GF-D8 (cell line): ENCODE measurements at places on chromosomes 5 and 9.
A peak's percentile ranks its signal among the peaks of the same experiment; 100 is the strongest.

DNA sequence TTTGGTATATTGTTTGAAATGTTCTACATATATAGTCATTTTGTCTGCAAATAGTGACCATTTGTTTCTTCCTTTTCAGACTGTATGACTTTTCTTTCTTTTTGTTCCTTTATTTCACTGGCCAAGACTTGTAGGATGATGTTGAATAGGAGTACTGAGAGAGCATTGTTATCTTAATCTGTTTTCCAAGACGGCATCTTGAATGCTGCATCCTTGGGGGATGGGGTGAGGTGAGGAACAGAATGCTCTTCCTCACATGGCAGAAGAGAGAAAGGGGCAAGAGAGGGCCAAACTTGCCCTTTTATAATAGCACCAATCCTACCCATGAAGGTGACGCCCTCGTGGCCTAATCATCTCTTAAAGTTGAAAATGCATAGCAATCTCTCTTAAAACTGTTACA lies 3.7 kb upstream of the ZNF510 start:
- DNase-seq = no peak

DNA sequence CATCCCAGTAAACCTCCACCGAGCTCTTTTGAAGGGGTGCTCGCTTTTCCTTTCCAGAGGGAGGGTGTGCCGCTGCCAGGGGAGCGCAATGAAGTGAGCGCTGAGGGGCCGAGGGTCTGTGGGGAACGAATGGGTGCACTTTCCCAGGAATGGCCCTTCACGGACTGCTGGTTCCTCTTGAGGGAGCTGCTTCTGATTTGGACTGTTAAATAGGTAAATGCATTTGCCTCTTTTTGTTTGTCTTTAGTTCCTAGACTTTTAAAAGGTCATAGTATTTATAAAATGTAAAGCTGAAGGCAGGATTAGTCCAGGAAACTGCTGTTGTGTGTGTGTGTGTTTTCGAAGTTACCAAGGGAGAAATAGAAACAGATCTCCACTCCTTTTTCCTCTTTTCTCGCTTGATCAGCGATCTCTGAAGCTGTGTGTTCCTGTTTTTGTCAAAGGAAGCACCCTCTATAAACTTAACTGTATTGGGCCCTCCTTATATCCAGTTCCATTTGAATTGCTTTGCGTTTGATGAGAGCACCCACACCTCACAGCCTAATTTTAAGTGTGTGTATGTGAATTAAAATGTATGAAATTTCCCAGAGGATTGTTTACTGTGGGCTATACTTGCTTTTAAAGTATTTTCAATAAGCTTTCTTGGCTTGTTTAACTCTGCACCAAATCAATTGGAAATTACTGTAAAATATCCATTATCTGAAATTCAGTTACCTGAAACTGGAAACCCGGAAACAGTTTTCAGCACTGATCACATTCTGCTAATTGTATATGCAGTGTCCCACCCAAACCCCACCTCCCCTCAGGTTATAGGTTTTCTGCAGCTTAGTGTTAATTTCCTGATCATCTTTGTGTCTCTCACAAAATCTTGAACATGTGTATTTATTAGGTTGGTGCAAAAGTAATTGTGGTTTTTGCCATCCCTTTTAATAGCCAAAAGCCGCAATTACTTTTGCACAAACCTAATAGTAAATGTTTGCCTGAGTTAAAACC lies 966 bp downstream of the SNX2 start:
- peak; percentile 17 for DNase-seq

GRCh38 chr9:121268851-121269641 lies 1.1 kb downstream of the GSN start:
- no peak for DNase-seq

- no peak for DNase-seq
These were observed 120.7 kb upstream of the PAPPA start for GRCh38 chr9:116032683-116033440.

DNA sequence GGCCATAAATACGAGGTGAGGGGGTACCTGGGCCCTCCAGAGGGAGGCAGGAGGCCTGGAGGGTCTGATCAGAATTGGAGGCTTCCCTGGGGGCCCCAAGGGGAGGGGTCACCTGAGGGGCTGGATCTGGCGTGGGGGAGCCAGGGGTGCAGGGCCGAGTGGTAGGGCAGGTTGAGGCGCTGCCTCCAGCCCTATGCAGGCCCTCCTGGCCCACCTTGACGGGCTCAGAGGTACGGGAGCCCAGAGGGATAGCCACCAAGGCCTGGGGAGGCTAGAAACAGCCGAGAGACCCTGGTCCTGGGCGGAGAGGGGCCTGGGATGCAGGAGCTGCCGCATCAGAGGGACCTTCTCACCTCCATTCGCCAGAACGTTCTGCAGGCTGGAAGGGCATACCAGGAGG lies 24.3 kb downstream of the LHX3 start:
- no peak for DNase-seq

DNA sequence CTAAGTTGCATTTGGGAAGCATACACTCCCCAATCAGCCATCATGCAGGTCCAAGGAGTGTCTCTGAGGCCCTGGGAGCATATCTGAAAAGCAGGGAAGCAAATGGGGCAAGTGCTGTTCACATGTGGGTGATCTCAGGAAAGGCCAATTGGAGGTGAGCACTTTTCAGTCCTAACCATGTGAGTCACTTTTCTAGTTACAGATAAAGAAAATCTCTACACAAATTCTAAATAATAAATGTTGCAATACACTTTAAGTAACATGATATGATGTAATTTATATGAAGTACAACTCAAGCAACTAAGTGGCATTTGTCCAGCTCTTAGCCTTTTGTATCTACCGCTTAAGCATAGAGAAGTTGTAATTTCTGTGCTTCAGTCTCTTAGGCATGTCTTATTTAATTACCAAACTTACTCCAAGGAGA lies 18.4 kb downstream of the ADAMTS16 start:
- no peak for DNase-seq

DNA sequence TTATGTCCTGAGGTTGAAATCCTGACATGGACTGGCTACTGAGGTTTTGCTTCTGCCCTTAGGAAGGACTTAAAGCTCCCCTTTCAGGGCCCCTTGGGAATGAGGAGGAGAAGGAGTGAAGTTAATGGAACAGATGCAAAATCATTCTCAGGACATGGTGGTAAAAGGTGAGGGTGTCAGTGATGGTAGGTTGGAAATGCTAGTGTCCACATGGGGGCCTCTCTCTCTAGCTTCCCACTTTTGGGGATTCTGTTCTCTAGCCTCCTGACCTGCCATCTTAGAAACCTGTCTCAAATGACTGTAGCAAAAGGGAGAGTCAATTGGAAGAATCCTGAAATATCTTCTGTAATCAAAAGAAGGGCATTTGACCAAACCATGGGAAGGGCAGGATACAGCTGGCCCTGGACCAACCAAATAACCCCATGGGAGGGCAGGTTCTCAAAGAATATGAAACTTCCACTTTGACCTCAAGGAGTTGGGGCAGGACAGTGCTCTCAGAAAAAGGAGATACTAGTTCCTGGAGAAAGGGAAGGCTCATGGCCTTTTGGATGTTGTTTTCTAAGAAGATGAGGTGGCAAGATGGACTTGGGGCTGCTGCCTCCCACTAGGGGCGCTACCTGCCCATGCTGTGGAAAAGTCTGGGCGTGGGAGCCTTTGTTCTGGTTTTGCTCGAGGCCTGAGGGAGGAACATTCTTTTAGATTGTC lies 21.2 kb upstream of the MLANA start:
- no peak for DNase-seq

DNA sequence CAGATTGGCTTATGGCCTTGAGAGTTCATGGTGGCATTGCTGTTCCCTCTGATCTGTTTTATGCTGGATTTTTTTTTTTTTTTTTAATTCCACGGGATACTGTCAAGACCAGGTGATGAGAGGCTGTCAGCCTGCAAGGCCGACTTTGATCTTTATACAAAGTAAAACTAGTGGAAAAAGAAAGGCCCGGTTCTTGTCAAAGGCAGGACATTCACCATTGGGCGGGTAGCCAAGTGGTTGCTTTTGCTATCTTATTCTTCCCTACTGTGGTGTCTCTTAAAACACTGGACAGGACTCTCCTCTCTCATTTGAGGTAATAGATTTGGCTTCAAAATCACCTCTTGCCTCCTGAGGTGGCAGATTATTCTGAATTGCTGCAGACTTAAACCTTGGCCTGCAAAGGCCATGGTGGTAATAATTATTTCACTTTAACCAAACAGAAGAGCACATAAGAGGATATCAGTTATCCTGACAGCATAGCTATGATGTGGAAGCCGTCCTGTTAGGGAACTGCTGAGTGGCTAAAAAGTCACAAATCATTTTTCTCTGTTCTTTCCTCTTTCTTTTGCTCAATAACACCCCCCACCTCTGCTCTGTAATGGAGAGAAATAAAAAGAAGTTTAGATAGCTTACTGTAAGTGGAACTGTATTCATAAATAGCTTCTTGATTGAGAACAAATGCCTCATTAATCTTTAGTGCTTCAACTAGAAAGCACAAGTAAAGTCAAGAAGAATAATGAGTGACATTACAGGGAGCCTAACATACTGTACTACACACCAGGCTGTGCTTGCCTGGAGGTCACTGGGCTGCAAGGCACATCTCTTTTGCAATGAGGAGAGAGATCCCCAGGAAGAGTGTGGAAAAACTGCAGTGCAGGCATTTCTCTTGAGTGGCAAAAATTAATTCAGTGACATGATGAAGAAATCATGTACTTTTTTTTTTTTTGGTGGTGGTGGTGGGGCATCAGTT lies 275.6 kb downstream of the KDM4C start:
- DNase-seq = no peak

GRCh38 chr5:169765176-169765996 lies 128.3 kb downstream of the DOCK2 start:
- no peak for DNase-seq

DNA sequence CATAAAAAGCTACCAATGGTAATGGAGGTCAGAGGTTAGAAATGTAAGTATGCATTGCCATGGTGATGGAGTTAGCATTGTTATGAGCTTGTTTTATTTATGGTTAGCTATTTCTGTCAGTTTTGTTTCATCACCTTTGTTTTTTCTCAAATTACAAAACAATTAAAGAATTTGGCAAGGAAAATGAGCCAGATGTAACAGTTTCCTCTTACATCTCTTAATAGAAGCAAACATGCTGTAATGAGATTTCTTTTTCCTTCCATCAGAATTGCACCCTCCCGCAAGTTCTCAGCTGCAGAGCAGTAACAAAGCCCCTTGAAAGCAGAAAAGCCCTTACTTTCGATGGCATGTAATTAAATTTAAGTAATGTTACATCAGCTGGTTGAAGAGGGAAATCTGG lies 233.0 kb downstream of the SGCD start:
- no peak for DNase-seq
